ENCODE measurements at places on chromosomes 3 and 15. TPM values are rescaled to one million over a fixed set of nuclear protein-coding genes. Genes with fewer than 3 reads are reported as not detected.

ARGFX gene
- total RNA-seq: not detected

PTPN9 gene
- total RNA-seq: 50.9 TPM

PAQR9 gene
- total RNA-seq: 4.2 TPM

CCR3 gene
- total RNA-seq: not detected

TBC1D23 gene
- total RNA-seq: 47.9 TPM

HGD gene
- not detected for total RNA-seq

All from endodermal cell (in vitro differentiated cells).